ENCODE measurements at places on chromosomes 7 and 10. TPM values are rescaled to one million over a fixed set of nuclear protein-coding genes. Genes with fewer than 3 reads are reported as not detected.

DNA sequence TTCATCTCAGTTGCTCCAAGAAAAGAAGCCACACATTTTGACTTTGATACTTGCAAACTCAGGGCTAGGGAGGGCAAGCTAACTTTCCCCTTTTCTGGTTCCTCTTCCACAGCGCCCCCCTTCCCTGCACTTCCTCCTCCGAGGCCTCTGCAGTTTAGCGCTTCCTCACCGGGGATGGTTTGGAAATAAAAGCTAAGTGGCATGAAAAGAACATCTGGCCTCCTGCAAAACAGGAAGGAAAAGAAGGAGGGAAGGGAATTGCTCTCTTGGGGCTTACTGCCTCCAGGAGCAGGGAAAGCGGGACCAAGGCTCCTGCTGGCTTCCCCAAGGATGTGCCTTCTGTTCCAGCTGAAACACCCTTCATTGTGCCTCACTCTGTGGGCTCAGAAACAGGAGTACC lies 42.3 kb downstream of the PRKCQ start:
- no peak for DNase-seq

GRCh38 chr10:13634207-13634606 lies 47.4 kb downstream of the PRPF18 start:
- peak; percentile 87 for DNase-seq

DNA sequence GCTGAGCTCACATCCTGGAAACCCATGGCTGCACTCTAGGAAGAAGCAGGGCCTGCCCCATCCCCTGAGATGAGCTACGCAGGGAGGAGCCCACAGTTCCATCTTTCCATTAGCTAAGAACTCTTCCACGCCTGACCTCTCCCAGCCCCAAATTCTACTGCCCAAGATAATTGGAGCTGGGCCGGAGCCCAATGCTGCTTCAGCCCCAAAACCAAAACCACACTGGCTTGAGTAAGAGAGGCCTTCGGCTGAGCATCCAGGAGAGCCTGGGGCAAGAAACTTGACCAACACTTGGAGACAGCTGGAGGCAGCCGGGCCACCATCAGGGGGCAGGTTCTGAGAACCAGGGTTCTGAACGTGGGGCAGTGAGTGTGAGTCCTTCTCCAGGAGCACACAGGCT lies 116.1 kb upstream of the ZMIZ1 start:
- peak; percentile 95 for DNase-seq

GRCh38 chr7:36040679-36041078 lies 112.4 kb upstream of the EEPD1 start:
- peak; percentile 88 for DNase-seq

DNA sequence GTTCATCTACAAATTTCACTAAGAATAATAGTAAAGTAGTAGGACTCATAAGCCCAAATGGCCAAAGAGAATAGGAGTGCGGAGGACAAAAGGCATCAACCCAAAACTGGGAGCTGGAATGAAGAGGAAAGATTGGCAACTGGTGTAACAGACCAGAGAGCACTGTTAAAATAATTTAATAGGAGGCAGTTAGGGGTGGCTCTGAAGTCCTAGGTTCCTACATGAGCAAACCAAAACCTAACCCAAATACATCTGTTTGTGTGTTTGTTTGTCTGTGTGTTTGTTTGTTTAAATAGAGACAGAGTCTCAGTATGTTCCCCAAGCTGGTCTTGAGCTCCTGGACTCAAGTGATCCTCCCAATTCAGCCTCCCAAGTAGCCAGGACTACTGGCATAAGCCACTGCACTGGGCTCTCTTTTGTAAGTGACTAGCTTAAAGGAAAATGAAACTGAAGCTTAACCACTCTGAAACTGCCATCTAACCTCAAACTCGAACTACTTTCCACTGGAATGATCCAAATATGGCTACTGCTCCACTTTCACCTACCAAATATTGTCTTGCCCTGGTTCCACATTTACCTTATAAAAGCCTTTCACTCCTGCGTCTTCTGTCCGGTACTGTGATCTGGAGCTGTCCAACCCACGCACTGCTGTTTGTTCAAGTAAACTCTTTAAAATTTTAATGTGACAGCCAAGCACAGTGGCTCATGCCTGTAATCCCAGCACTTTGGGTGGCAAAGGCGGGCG lies 94.9 kb downstream of the AKR1D1 start:
- no peak for DNase-seq

DNA sequence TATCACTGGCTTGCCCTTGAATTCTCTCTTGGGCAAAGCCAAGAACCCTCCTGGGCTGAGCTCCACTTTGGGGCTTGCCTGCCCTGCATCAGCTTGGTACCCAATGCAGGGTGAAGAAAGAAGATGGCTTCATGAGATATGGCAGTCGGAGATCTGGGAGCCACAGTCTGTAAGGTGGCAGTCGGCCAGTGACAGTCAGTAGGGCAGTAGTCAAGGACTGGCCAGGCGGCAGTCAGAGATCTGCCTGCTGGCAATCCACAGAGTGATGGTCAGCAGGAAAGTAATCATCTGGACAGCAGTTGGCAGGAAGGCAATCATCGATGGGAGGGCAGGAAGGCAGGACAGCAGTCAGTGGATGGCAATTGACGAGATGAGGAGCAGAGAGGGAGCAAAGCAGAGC lies 32.6 kb upstream of the CNNM1 start:
- no peak for DNase-seq

- DNase-seq = no peak
Measured at GRCh38 chr7:116443646-116444045, 55.9 kb upstream of the CAV2 start.

DNA sequence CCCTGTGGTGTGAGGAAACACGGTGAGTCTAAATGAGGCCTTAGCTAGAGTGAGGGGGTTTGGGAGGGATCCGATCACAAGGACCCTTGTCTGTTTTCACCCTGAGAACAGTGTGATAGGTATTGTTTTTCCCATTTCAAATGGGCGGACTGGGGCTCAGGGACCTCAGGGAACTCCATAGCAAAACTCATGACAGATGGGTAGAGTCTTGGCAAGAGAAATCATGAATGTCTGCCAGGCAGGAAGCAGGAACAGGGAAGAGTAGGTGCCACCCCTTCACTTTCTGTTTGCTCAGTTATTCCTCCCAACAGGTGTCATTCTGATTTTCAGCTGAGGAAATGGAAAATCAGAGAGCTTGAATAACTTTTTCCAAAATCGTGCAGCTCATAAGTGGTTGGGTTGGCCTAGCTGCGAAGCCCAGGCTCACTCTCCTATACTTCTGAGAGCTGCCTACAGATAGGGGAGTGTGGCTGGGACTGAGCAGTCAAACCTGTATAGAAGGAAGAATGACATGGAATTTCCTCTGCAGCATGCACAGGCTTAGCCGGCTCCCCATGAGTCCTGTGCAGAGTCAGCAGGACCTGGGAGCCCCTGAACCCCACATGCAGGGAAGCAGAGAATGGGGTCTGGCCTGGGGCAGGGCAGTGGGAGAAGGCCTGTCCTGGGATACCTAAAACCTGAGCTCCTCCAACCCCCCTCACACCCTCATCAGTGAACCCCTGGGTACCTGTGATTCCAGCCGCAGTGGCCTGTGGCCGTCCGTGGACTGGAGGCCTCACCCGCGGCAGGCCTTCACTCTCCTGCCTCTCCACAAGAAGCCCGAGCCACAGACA lies 17.6 kb upstream of the C10orf105 start:
- DNase-seq = no peak

DNA sequence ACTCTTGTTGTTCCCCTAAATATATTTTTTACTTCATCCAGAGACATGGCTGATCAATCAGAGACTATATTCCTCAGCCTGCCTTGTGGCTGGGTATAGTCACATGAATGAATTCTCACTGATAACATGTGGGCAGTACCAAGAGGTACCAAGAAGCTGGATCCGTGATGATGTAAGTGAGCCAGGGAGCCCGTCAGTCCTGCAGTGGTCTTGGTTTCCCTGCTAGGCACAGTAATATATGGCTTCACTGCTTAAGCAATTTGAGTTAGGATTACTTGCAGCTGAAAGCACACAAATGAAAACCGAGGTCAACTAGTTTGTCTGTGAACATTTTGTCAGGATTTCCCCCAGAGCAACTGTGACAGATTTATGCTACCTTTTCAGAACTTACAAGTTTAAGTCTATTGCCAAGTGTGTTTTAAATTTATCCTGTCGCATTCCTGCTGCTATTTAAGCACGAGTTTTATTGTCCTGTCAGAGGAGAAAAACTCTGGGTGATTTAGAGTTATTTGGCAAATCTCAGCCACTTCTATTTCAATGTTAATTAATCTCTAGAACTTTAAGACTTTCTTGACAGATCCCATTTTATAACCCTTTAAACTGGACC lies 381.8 kb downstream of the PHF14 start:
- no peak for DNase-seq

DNA sequence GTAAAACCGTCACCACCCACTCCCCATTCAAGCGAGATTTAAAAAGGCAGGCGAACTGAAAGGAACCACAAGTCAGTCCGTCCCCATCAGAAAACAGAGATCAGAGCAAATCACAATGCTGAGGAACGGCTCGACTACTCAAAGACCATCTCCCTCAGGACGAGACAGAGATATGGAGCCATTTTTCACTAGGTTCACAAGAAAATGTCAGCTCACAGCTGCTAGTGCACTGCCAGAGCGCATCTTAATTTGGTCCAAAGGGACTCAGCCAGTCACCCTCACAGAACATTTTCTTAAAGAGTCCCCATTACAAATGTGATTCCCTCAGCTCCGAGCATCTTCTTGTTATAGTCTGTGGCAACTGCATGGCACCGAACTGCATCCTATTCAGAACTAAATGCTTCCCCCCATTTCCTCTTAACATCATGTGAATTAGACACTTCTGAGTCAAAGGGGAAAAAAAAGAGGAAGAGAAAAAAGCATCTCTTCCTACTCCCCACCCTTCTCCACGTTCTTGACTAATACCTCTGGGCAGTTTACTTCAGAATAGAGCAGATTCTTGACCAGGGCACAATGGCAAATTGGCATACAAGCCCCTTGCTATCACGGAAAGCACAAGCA lies 683.9 kb downstream of the MAGI2 start:
- DNase-seq = no peak

DNA sequence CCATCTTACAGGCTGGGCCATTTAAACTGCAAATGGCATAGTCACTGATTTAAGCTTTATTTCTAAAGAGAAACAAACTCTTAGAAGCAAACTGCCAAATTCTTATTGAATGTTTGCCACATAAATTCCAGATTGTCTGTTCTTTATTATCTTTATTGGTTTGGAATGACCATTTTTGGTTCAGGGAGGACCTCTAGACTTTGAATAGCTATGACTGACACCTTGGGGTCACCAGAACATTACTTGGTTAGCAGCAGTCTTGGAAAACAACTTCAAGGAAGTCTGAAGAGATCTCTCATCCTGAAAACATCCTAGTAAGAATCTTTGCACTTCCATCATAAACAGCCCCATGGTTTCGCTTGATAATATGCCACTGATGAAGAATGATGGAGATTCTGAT lies 197.1 kb downstream of the SUGCT start:
- no peak for DNase-seq

- peak; percentile 63 for DNase-seq
Measured at GRCh38 chr7:158263110-158263963, 324.3 kb downstream of the PTPRN2 start.

Gene GIMAP5
- not detected for total RNA-seq

Gene CRYGN
- 0.59 TPM for total RNA-seq

Gene ANKRD61
- total RNA-seq = not detected

Gene MYH16
- total RNA-seq = under 0.01 TPM

Gene LFNG
- total RNA-seq = 21.0 TPM

Gene NKX6-2
- total RNA-seq = not detected

Gene C7orf57
- under 0.01 TPM for total RNA-seq

Gene GPR37
- 0.29 TPM for total RNA-seq

Gene SORCS1
- total RNA-seq = not detected

Gene GJD4
- total RNA-seq = under 0.01 TPM

Gene GBX1
- not detected for total RNA-seq

Gene PPP1R3C
- total RNA-seq = 73.4 TPM

Gene LDB3
- under 0.01 TPM for total RNA-seq

Gene ALOX5
- not detected for total RNA-seq

Gene ABCB1
- total RNA-seq = not detected
